Small intestine (tissue), 16 donors: ENCODE measurements at places on chromosomes 6 and 20. TPM values are rescaled to one million over a fixed set of nuclear protein-coding genes. Genes with fewer than 3 reads are reported as not detected.

DNA sequence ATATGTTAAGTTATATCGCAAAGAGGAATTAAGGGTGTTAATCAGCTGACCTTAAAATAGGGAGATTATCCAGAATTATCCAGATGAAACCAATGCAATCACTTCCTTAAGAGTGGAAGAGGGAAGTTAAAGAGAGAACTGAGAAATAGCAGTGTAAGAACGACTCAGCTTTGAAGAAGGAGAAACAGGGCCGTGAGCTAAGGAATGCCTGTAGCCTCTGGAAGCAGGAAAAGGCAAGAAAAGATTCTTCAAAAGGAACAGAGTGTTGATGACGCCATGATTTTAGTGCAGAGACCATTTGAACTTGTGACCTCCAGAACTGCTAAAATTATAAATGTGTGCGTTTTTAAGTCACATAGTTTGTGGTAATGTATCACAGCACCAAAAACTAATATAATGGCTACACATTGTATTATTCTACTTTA, 32.7 kb downstream of the ILRUN start:
- no peaks in the 10 kb centered on the region for H3K27me3 ChIP-seq
- H3K4me1 ChIP-seq: peaks cover 2% of the 10 kb centered on the region
- H3K4me3 ChIP-seq: no peak overlapping the region
- H3K27ac ChIP-seq: no peak overlapping the region

The TRIM26 gene
- polyA plus RNA-seq: 47.7 TPM

The NHSL1 gene
- polyA plus RNA-seq: 21.3 TPM

GRCh38 chr6:73285674-73286283, 22.8 kb upstream of the KHDC1 start:
- no peaks in the 10 kb centered on the region for H3K4me1 ChIP-seq
- no peak overlapping the region for H3K4me3 ChIP-seq
- H3K27ac ChIP-seq: no peak overlapping the region
- no peaks in the 10 kb centered on the region for H3K27me3 ChIP-seq
- H3K36me3 ChIP-seq: no peaks in the 10 kb centered on the region
- DNase-seq: peak; percentile 46

DNA sequence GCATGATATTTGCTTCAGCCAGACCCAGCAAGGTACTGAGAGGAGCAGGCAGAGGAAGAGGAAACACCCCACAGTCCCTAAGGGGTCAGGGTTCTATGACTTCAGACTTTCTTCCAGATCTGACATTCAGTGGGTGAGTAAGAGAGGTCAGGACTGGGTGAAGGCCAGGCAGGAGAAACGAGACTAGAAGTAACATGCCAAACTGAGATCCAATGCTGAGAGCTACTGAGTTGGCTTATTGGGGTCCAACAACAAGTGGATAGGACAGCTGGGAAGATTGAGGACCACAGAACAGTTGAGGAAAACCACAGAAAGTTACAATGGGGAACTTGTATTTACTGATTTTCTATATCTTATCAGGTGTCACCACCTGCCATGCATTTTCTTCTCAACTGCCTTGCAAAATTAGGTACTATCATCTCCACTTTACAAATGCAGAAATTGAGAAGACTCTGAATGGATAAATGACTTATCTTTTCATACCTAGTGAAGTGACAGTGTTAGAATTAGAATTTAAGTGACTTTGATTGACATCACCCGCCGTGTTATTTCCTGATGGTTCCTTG, 43.8 kb upstream of the HIVEP1 start:
- no peak for DNase-seq
- peaks cover 17% of the 10 kb centered on the region for H3K4me1 ChIP-seq
- H3K27ac ChIP-seq: no peak overlapping the region
- no peaks in the 10 kb centered on the region for H3K36me3 ChIP-seq
